ENCODE measurements at places on chromosomes 7 and 10.

GRCh38 chr7:121562259-121562658 is 166.2 kb upstream of the FAM3C start:
- no peaks in the 10 kb centered on the region for H3K36me3 ChIP-seq
- peaks cover 4% of the 10 kb centered on the region for H3K4me1 ChIP-seq
- no peak overlapping the region for H3K4me3 ChIP-seq
- no peak for DNase-seq

DNA sequence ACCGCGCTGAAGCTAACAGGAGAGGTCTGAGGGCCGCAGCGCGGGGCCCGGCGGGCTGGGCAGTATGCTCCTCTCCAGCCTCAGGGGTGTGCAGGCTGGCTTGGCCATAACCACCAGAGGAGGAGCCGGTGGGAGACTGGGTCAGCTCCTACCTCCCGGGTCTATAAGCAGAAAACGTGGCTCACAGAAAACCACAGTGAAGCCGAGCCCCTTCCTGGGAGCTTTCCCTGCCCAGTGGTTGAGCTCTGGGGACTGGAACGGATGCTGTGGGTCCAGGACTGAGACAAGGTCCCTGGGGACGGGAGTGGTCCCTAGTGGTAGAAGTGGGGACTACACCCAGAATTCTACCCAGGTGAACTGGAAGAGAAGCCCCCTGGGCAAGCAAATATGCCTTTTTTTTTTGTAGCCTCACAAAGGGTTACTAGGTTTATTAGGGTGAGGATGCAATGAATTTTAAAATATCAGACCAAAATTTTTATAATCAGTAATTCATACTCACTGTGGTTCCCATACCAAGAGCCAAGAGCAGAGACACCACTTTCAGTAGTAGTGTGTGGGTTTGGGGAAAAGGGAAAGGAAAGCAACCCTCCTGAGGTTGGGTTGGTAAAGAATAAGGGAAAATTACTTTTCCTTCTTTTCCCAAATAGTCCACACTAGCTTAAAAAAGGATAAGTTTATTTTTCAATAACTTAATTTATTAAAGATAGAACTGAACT is 67.9 kb upstream of the PRKCQ start:
- peak overlapping the region; percentile 66 for H3K27ac ChIP-seq
- DNase-seq = peak; percentile 74
- peak overlapping the region; percentile 8 for H3K4me3 ChIP-seq
- no peaks in the 10 kb centered on the region for H3K36me3 ChIP-seq
- no peaks in the 10 kb centered on the region for H3K27me3 ChIP-seq
- H3K4me1 ChIP-seq = peaks cover 64% of the 10 kb centered on the region

- H3K27ac ChIP-seq = no peak overlapping the region
- H3K36me3 ChIP-seq = no peaks in the 10 kb centered on the region
- H3K4me3 ChIP-seq = no peak overlapping the region
- H3K4me1 ChIP-seq = no peaks in the 10 kb centered on the region
Observed at GRCh38 chr10:57973451-57973850, 294.2 kb downstream of the IPMK start.

GRCh38 chr10:30197186-30197585 is 137.8 kb upstream of the JCAD start:
- peaks cover 2% of the 10 kb centered on the region for H3K4me1 ChIP-seq
- H3K36me3 ChIP-seq = no peaks in the 10 kb centered on the region
- no peak for DNase-seq
- no peak overlapping the region for H3K27ac ChIP-seq
